ENCODE measurements at places on chromosomes 6 and 20.

DNA sequence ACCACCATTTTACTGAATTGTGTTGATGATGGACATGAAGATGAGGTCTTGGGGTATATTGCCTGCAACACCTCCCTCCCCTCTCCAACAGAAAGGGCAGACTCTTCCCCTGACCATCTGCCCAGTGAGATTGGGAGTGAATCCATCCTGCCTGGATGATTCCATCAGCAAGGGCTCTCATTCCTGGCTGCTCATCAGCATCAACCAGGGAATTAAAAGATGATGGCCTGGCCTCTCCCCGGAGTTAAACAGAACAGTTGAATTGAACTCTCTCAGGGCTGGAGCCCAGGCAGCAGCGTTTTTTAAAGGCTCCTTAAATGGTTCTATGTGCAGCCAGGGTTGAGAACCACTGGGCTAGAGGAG is 14.6 kb upstream of the MRPS18A start:
- no peak for DNase-seq

GRCh38 chr20:45994761-45995493 is 13.8 kb upstream of the MMP9 start:
- DNase-seq: no peak

GRCh38 chr20:1626528-1627199 is 6.9 kb upstream of the SIRPB1 start:
- DNase-seq: no peak

- DNase-seq: peak; percentile 61
These were observed at the start of gene RIMS4 for GRCh38 chr20:44810391-44811149. Gene RIMS4, minus strand, starts transcription at chr20:44810546. Its CDS starts 275 bp downstream, at chr20:44810271.

GRCh38 chr6:84581494-84582259 is 182.7 kb downstream of the TBX18 start:
- no peak for DNase-seq

GRCh38 chr6:112287577-112288225 is 33.3 kb upstream of the LAMA4 start:
- no peak for DNase-seq

GRCh38 chr20:49276161-49276960 is 1.5 kb downstream of the ZNFX1 start:
- DNase-seq: peak; percentile 98

GRCh38 chr6:17589406-17590096 is 10.6 kb upstream of the FAM8A1 start:
- no peak for DNase-seq

- no peak for DNase-seq
These were observed 187.0 kb downstream of the TSHZ2 start for GRCh38 chr20:53159160-53159559.

- no peak for DNase-seq
These were observed 62.3 kb downstream of the FKBP5 start for GRCh38 chr6:35626401-35626800.

DNA sequence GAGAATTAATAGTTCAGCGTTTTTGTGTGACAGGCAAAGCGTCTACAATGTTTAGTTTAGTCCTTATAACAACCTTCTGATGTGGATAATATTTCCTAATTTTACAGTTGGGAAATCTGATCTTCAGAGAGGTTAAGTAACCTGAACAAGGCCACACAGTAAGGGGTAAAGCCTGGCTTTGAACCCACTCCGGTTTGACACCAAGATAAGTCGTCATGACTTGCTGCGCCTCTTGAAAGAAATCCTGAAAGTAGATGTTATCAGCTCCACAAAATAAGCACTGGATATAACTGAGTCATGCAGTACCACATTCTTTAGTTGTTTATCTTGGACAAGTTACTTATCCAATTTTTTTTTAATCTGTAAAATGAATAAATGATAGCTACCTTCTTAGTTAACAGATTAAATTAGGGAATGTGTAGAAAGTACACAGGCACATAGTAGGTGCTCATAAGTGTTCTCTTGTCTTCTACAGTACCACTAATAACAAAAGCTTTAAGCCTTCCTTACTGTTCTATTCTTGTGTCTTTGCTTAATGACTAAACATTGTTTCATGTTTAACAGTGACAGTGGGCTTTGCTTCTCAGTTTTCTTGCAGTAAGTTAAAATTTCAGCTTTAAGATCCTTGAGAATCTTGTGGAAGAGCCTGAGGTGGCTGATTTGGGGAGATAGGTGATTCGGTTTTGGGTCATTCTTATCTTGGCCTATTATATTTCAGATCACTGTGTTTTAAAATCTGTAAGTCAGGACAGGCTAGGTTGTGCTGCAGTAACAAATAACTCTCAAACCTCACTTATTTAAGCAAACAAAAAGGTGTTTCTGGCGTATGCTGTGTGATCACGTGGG is 2.1 kb downstream of the HIVEP1 start:
- no peak for DNase-seq

GRCh38 chr20:43984587-43984986 is 69.9 kb downstream of the TOX2 start:
- DNase-seq: no peak

- no peak for DNase-seq
These were observed 144.0 kb upstream of the THBS2 start for GRCh38 chr6:169397684-169398083.

- no peak for DNase-seq
These were observed 178.9 kb upstream of the ECI2 start for GRCh38 chr6:4314201-4314707.

- peak; percentile 80 for DNase-seq
These were observed 106.3 kb downstream of the NKAIN2 start for GRCh38 chr6:123909989-123910388.

- DNase-seq: no peak
These were observed 38.7 kb downstream of the MAP3K5 start for GRCh38 chr6:136753624-136754023.

GRCh38 chr6:159540152-159540551 is 152.9 kb downstream of the SOD2 start:
- DNase-seq: no peak

DNA sequence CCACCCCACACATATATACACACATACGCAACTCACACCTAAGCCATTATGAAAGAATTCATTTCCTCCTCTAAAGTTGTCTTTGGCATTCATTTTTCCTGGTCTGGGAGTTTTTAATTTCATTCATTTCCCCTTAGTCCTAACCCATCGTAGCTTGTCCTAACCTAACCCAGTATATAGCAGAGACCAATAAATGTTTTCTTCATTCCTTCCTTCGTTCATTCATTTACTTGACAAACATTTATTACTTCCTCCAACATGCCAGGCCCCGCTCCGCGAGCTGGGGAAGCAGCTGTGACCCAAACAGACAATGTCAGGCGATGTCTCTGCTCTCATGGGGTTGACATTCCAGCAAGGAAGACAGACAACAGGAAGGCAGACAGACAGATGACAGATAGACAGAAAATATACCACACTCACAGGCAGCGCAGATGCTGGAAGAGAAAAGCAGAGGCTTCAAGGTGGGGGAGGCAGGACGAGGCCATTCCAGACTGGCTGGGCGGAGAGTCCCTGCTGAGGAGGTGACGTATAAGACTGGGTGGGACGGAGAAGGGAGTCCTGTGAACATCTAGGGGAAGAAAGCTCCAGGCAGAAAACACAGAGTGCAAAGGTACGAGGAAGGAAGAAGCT is 33.7 kb upstream of the SIRPA start:
- no peak for DNase-seq

DNA sequence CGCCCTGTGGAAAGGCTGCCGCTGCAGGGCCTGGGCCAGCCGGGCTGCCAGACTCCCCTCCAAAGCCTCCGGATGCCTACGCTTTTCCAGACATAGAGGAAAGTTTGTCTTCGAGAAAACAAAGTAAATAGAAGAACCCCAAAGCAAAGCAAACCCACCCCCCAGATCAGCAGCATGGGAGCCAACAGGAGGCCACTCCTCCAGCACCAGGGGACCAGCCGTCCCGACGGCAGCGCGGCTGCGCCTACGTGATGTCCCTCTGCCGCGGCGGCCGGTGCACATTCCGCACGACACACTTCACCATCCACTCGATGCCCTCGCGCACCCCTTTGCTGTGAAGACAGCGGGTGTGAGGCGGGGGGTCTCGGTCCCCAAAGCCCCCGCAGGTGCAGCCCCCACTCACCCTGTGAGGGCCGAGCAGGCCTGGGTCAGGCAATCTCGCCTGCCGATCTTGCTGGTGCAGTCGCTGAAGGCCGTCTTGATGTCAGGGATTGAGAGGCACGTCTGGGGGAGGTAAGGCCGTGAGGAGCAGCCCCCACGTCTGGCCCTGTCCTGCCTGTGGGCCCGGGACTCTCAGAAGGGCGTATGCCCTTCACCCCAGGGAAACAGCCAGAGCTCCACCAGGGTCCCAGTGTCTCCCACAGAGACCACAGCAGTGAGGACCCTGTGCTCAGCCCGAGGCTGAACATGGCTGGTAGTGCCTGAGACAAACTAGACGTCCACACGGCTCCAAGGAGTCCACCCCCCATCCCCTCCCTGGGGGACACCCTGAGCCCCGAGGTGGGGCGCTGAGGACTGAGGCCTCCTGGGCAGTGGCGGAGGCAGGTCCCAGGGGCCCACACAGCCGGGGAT is 4.0 kb downstream of the TNFRSF6B start:
- no peak for DNase-seq

DNA sequence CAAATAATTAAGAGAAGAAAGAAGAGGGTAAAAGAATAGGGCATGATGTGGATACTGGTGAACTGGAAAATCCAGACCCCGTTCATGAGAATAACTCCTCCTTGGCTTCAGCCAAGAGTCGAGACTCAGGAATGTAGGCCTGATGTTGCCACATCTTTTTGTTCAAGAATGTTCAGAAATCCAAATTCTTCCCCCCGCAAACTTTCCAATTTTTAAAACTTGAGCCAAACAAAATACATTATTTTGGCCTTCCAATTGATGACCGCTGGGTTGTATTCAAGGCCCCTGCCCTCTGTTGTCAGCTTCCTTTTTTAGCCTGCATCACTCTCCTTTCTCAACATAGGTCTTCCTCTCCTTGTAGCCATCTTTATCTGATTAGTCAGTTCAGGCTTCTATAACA is 106.1 kb downstream of the TNFAIP3 start:
- no peak for DNase-seq

DNA sequence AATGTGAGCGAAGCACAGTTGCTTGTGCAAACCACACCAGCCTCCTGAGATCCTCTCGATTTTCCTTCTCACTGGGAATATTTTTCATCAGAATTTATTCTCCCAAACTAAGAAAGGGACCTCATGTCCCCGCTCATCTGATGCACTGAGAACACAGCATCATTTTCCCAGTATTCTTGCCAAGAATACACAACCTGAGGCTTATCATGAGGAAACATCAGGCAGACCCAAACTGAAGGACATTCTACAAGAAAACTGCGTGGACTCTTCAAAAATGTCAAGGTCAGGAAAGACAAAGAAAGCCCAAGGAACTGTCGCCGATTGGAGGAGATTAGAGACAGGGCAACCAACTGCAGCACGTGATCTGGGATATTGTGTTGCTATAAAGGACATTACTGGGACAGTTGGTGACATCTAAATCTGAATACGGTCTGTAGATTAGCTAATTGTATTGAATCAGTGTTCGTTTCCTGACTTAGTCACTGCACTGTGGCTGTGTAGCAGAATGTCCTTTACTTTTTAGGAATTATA is 72.3 kb downstream of the SNX5 start:
- DNase-seq: no peak

- no peak for DNase-seq
These were observed 212.4 kb upstream of the ARID1B start for GRCh38 chr6:156564807-156565149.

GRCh38 chr20:1124421-1124820 is 6.0 kb downstream of the PSMF1 start:
- DNase-seq: no peak

GRCh38 chr6:163721922-163722692 is 307.6 kb downstream of the QKI start:
- no peak for DNase-seq

DNA sequence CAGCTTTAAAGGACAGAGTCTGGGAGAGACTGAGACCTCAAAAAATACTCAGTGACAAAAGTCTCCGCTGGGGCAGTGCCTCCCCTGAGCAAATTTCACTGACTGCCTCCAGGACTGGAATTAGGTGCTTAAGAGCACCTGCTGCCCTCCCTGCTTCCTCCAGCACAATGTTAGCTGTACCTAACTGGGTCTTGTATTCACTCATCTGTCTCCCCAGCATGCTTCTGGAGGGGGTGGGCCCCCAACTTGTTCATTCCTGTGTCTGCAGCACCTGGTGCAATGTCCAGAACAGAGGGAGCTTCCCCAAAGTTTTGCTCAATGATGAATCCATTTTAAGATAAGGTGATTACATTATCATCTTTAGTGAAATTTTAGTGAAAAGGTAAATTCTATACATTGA is 650.7 kb downstream of the KIF16B start:
- DNase-seq: no peak

GRCh38 chr20:35893942-35894341 is 60.4 kb downstream of the SCAND1 start:
- no peak for DNase-seq

DNA sequence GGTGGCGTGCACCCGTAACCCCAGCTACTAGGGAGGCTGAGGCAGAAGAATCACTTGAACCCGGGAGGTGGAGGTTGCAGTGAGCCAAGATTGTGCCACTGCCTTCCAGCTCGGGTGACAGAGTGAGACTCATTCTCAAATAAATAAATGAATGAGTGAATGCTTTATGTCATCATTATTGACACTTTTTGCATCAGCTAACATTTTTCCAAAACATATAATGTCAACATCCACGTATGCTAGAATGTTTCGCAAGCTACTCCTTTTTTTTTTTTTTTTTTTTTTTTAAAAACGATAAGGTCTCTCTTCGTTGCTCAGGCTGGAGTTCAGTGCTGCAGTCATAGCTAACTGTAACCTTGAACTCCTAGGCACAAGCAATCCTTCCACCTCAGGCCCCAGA is 72.2 kb downstream of the SENP6 start:
- no peak for DNase-seq

DNA sequence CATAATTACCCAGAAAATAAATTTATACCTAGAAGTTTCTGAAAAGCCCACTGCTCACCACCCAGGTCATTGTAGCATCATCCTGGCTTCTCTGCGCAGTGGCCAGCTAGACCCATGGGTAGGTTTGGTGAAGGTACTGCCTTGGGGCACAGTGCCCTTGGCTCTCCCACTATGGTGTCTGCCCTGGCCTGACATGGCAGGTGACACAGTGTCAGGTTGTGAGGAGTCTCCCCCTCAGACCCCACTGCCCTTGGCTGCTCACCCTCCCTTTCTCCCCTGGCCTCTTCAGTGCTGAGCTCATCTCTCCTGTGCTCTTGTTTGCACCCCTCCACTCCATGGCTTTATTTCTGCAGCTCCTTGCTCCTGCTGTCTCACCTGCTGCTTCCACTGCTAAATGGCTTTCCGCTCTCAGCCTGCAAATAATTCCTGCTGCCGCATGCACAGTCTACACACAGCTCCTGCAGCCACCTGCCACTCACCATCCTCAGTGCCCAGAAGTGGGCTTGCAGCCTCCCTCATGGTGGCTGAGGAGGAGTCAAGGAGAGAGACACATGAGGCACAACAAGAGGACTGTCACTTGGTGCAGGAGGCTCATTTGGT is 313.4 kb upstream of the MOCS1 start:
- DNase-seq: no peak

GRCh38 chr6:43931201-43931600 is 161.2 kb downstream of the VEGFA start:
- no peak for DNase-seq

- DNase-seq: no peak
These were observed 53.3 kb downstream of the STX7 start for GRCh38 chr6:132459605-132459952.

- peak; percentile 55 for DNase-seq
These were observed 68.8 kb downstream of the CDC5L start for GRCh38 chr6:44456070-44456965.

- peak; percentile 86 for DNase-seq
These were observed 61.0 kb upstream of the SCGN start for GRCh38 chr6:25590986-25591385.

- peak; percentile 51 for DNase-seq
These were observed 30.0 kb upstream of the ZNF217 start for GRCh38 chr20:53623454-53624211.

Data from NCI-H1105 treated with DMSO at 0.1 percent for 48 hours (cell line).